NCI-H1092 treated with DMSO at 0.1 percent for 48 hours (cell line): ENCODE measurements at places on chromosomes 12 and 14.

DNA sequence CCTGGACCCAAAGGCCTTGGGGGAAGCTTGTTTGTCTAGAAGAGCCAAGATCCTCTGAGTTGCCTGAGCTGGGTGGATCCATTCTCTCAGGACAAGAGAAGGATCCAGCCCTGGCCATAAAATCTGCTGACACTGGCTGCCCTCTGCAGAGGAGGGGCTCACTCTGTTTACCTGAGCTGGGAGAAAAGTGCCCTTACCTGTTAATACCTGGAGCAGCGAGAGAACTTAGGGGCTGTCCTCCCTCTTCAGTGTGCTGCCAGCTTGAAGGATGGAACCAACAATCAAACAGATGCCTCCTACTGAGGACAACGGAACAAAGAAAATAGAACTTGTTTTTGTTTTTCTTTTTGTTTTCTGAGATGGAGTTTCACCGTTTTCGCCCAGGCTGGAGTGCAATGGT is 7.3 kb upstream of the KRT7 start:
- no peak for DNase-seq

GRCh38 chr14:76386944-76387782 is 11.2 kb downstream of the ESRRB start:
- peak; percentile 62 for DNase-seq

- no peak for DNase-seq
Measured at GRCh38 chr12:31772685-31773222, 43.9 kb upstream of the AMN1 start.

DNA sequence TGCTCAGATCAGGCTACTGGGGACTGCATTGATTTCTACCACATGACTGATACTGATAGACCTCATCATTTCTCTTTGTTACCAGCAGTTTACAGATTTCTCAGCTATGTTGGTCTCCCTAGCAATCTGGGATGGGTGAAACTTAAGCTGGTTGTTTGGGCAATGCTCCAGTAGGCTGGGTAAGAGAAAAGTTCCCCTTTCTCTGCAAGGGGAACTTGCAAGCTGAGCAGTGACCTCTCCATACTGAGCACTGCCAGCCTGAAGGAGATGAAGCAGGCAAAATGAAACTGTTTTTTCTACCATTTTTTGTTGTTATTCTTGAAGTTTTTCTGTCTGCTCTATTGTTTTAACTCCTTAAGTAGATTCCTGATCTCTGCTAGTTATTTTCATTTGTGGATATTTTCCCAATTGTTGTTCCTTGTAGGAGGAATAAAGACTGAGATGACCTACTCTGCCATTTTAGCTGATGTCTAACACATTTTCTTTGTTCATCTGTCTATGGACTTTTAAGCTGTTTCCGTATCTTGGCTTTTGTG is 1.3 kb upstream of the OR4M1 start:
- no peak for DNase-seq

GRCh38 chr12:130958557-130959140 is 4.9 kb downstream of the ADGRD1 start:
- DNase-seq, result no peak

DNA sequence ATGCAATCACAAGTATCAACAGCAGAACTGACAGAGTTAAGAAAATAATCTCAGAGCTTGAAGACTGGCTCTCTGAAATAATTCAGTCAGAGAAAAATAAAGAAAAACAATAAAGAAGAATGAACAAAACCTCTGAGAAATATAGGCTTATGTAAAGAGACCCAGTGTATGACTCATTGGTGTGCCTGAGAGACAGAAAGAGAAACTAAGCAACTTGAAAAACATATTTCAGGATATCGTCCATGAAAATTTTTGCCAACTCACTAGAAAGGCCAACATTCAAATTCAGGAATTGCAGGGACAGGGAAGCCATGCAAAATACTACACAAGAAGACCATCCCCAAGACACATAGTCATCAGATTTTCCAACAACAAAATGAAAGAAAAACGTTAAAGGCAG is 56.2 kb downstream of the APOBEC1 start:
- DNase-seq, result no peak

- peak; percentile 89 for DNase-seq
Measured at GRCh38 chr14:88189417-88190191, 133.5 kb downstream of the KCNK10 start.

- DNase-seq, result no peak
Measured at GRCh38 chr12:65948320-65949008, 124.2 kb downstream of the HMGA2 start.

DNA sequence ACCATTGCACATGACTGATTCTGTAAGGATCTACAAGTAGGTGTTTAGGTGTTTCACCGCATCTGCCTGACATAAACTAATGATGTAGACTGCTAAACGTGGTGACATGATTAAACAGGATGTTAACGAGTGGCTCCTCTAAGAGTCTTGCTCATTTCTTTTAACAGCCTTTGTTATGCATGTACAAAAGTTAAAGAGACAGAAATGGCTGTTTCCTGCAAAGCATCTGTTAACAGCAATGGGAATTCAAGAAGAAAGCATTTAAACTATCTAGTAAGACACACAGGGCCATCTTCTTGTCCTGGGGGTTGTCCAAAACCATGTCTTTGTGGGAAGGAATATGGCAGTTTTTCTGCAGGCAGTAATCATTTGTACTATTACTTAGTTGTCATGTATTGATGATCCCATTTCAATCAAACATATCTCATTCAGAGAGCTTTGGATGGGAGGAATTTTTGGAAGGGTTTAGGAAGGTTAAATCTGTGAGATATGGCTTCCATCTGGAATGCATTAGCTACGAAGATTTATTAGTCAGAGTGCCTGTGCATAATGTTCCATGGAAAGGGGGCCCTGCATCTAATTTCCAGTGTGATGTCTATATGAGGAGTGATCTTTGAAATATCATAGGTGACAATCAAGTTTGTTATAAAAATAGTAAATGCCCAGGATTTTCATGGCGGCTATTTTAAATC is 495.1 kb downstream of the EGLN3 start:
- DNase-seq, result no peak

DNA sequence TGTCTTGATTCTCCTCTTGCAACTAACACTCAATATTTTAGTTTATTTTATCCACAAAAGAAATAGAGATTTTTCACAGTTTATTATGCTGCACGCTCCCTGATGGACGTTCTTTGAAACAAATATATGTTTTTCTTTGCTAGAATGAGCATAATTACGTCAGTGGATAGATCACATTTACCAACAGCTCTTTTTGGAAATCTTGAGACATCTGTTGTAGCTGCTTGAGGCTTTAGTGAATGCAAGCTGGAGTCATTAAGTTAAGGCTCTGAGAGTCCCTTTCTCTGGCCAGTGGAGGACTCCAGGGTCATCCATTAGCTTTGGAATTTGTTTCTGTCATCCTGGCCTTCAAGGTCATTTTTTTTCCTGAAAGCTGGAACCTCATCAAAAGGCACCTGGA is 405.6 kb upstream of the TMEM132C start:
- no peak for DNase-seq

GRCh38 chr12:60630796-60631195 is 1035.0 kb downstream of the SLC16A7 start:
- DNase-seq, result no peak

DNA sequence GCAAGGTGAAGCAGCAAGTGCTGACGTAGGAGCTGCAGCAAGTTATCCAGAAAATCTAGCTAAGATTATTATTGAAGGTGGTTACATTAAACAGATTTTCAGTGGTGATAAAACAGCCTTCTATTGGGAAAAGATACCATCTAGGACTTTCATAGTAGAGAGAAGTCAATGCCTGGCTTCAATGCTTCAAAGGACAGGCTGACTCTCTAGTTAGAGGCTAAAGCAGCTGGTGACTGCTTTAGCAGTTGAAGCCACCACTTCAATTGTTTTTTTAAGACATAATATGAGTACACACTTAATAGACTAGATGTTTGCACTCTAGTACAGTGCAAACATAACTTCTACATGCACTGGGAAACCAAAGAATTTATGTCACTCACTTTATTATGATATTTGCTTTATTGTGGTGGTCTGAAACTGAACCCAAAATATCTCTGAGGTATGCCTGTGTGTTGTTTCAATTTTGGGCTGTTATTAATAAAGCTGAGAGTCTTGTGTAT is 1026.9 kb upstream of the FOXG1 start:
- peak; percentile 57 for DNase-seq

GRCh38 chr14:47674543-47675465 is 601 bp downstream of the MDGA2 start:
- DNase-seq, result no peak

- DNase-seq, result no peak
Measured at GRCh38 chr12:76883151-76883550, 4.3 kb upstream of the CSRP2 start.

DNA sequence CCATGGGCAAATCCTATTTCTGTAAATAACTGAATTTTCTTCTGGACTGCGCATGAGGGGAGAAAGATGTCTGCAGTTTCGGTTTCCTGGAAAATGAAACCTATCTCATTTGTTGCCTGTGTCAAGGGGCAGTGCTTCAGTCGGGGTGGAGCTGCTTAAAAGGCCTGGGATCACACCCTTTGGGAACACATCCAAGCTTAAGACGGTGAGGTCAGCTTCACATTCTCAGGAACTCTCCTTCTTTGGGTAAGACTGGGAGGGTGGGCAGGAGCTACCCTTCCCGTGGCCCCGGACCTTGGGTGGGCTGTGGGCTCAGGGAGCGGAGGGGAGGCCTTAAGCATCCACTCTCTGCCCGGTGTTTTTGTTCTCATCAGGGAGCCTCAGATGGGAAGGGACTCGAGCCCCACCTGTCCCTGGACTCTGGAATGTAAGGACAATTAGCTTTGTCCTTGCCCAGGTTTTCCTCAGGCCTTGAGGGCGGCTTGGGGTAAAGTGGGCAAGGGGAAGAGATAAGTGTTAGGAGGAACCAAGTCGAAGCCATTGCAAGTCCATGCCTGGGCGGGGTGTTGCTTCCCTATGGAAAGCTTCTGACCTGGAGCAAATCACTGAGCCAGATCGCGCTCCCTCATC is at the start of gene IFI27:
Gene IFI27, plus strand, starts transcription at position 185 of the 630 bp plus-strand sequence.
- DNase-seq, result no peak

DNA sequence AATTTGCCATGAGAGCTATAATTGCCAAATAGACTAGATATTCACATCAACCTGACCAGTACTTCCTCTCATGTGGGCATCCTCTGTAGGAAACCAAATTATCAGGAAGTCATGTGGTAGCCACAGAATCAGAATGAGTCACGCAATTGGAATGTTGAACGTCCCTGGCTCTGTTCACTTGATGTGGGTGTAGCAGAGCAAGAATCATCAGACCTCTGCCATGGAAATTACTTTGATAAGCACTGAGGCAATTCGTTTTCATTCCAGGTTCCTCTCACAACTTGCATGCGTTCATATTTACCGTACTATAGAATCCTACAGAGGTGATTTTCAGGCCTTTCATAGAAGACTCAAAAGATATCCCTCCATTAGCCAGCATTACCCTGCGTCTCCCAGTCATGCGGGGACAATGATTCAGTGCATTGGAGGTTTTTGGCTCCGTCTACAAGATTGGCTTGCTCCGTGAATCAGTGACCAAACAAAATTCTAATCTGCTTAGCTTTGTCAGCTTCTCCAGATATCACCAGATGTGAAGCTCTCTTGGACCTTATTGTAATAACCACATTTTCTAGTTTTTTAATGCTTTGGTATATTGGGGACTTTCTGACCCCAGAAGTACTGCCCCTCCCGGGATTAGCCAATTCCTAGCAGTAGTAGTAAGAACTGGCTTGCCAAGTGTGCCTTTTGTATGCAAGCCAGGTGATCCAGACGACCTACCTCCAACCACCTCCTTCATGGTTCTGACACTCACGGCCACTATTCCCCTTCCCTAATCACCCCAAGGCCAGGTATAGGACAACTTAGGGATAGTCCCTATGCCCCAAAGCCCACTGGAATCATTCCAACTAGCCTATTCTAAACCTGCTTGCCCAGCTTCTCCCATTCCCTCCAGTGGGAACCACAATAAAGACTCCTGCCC is 133.4 kb downstream of the KICS2 start:
- DNase-seq, result no peak

GRCh38 chr12:51108136-51108535 is 24.7 kb upstream of the CSRNP2 start:
- no peak for DNase-seq

DNA sequence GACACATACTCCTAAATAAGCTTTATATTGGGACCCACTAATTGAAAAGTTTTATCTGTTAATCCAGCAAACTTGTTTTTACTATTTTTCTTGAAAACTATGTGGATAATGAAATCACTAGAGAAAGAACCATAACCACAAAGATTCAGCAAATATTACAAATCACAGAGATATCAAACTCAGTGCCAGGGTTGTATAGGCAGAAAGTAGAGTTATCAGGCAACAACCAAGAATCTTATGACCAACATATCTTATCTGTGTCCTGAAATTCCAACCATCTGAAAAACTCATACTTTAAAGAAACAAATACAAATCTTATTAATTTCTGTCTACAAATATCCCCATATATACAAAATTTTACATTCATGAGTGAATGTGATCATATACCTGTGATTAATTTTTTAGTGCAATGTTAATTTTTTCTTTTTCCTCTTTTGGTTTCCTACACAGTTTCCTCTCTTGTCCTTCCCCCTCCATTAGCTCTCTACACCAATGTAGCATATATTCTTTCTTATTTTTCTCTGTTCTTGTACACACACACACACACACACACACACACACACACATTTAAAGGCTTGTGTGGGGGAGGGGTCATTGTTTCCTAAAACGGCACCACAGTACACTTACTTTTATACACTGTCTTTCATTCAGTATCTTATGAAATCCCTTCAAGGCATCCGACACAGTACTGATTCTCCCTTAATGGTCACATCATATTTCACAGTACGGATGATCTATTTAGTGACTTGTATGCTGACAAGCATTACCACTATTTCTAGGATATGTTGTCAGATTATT is 18.6 kb downstream of the AMN1 start:
- DNase-seq, result no peak

- no peak for DNase-seq
Measured at GRCh38 chr14:93954900-93955849, 21.2 kb downstream of the ASB2 start.

DNA sequence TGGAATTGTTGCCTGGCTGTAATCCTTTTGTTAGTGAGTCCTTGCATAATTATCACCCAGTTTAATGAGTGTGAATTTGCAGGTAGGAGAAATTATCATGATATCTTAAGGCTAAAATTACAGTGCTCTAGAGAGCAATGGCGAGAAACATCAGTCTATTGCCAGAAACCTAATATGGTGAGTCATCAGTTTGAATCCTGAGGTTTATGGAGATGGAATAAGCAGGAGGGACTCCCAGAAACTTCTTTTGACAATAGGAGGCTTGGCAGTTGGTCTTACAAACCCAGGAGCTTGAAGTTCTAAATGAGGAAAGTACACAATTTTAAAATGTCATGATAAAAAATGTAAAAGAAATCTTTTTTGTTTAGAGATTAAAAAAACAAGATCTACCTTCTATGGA is 31.5 kb upstream of the CRADD start:
- DNase-seq, result no peak

- no peak for DNase-seq
Measured at GRCh38 chr12:121942145-121942718, 23.8 kb downstream of the CFAP251 start.

GRCh38 chr14:73225496-73225895 is 11.8 kb upstream of the PAPLN start:
- DNase-seq, result no peak

- no peak for DNase-seq
Measured at GRCh38 chr12:17954788-17955187, 135.2 kb downstream of the RERGL start.

GRCh38 chr14:31020834-31021575 is 4.4 kb upstream of the AP4S1 start:
- DNase-seq, result no peak

- DNase-seq, result no peak
Measured at GRCh38 chr14:106610691-106611090, 1084.3 kb downstream of the TMEM121 start.

- no peak for DNase-seq
Measured at GRCh38 chr14:101489092-101489760, 72.1 kb upstream of the DIO3 start.

GRCh38 chr12:93572712-93573551 is 457 bp downstream of the SOCS2 start:
- no peak for DNase-seq
